T-helper 9 cell (primary cell): ENCODE measurements at places on chromosomes 13 and 19.

DNA sequence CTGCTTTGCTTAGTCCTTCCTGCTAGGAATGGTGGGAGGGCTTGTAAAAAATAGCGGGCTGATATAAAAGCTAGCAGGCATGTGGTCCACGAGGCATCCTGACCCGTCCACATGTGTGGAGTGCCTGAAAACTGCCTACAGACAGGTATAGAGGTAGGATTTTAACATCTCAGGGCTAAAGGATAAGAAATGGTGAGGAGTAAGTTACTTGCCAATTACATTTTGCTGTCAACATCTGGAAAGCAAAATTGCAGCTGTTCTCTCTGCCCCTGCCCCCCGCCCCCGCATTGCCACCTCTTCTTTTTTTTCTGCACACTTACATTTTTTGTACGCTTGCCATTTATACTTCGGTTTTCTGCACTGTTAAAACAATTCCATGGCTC lies 21.0 kb downstream of the NFIX start:
- no peak for DNase-seq

DNA sequence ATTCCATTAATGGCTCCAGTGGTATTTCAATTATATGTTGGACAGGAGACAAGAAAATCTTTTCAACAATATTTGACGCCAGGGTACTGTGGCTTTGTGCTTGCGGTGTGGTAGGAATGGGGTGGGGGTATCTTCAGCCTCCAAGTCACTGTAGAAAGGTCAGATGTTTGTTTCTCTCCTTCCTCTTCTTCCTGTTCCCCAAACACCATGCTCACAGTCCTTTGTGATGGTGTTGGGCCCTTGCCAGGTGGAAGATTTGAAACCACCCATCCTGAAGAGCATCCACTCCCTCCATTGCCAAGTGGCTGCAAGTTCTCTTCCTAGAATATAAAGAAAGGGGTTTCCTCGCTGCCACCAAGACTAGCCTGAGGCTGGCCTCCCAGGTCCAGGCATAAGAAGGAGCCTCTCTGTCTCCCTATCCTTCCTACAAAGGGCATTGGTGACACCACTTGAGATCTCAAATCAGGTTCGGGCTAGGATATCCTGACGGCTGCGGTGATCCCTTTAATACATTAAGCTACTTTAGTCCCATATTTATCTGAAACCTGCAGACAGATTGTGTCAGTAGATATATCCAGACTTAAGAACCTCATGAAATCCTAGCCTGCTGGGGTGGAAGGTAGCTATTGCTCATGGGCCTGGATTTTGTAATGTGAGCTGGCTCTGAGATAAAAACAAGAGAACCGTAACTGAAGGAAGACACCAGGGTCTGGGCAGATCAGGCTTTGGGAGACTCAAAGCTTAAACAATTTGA lies 64.3 kb upstream of the SIAH3 start:
- no peak for DNase-seq

GRCh38 chr19:46173886-46174480 lies 25.9 kb downstream of the IGFL2 start:
- no peak for DNase-seq

DNA sequence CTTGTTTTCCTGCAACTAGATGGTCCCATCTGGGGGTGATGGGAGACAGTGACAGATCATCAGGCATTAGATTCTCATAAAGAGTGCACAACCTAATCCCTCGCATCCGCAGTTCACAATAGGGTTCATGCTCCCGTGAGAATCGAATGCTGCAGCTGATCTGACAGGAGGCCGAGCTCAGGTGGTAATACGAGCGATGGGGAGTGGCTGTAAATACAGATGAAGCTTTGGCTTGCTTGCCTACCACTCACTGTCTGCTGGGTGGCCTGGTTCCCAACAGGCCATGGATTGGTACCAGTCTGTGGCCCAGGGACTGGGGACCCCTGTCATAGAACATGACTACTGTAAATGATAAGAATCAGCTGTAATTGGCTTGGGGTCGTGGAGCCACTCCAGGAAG lies 28.0 kb downstream of the WDR88 start:
- DNase-seq, result no peak

DNA sequence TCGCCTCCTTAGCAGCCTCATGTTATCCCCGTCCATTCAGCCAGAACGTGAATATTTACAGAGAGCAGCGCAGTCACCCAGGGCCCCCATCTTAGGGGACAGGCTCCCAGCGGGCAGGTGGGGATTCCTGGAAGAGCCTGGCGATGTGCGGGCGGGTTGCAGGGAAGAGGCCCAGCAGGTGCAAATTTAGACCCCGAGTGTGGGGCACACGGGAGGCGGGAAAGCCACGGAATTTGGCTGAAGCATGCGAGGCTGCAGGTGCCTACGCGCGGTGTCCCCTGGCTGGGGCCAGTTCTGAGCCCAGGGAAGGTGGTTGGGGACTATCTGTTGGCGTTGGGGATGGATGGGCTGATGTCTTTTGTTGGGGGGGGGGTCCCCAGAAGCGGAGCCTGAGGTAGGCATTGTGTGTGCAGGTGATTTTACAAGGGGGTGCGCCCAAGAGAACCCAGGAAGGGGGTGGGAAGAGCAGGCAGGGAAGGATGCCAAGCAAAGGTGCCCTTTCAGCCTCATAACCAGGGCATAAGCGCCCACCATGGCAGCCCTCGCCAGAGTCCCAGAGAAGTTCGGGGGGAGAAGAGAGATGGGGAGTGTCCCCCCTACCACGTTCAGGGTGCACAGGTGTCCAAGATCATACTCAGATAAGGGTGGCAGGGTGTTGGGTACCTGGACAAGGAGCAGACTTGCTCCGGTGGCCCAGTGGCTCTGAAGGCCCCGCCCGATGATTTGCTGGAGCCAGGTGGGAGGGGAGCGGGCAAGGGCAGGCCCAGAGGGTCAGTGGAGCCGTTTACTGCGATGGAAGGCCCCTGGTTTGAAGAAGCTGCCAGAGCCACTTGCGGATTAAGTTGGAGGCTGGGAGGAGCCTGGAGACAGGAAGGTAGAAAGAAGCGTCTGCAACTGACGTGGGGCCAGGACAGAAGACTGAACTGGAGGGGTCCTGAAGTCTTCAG lies 1.2 kb downstream of the TPGS1 start:
- no peak for DNase-seq
